ENCODE measurements at places on chromosomes 2 and 18.

DNA sequence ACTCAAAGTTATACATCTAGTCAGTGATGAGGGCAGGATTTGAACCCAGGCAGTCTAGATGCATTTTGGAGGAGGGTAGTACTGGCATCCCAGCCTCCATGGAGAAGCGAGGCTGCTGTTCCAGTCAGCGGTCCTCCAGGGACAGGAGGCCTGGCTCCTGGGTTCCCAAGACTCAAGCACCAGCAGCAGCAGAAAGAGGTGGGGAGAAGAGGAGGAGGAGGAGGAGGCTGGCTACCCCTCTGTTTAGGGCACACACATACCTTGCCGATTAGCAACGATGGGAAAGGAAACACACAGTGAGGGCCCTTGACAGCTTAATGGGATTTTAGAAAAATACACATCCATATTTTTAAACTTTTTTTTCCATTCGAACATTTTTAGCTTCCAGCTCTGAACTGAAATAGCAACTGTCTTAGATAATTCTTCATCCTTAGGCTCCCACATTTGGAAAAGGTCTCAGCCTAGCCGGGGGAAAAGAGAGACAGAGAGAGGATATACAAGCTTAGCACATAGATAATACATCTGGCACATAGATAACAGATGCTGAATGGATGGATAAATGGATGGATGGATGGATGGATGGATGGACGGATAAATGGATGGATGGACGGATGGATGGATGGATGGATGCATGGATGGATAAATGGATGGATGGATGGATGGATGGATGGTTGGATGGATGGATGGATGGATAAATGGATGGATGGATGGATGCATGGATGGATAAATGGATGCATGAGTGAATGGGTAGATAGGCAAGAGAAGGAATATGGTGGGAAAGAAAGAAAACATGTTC is 87.9 kb downstream of the LBH start:
- DNase-seq, result no peak

- DNase-seq, result no peak
These were observed 99.3 kb downstream of the ROCK1 start for GRCh38 chr18:21012308-21012707.

- DNase-seq, result no peak
These were observed 3.0 kb downstream of the HOXD8 start for GRCh38 chr2:176132205-176133171.

DNA sequence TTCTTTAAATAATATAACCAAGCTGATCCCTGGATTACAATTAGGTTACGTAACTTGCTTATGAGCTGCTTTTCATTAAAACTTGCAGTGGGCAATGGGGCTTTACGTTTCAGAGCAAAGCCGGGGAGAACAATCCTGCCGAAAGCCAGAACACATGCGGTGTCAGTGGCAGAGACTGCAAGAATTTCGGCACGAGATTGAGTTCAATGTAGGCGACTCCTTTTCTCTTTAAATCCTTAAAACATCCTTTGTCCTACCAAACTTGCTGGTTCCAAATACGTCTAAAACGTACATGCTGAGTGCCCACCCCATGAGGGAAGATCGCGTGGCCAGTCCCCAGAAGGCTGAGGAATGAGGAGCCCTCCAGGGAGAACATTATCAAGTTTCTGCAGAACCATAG is 36.8 kb upstream of the NCOA1 start:
- no peak for DNase-seq

- DNase-seq, result no peak
These were observed 14.7 kb downstream of the GAREM2 start for GRCh38 chr2:26187537-26188104.

DNA sequence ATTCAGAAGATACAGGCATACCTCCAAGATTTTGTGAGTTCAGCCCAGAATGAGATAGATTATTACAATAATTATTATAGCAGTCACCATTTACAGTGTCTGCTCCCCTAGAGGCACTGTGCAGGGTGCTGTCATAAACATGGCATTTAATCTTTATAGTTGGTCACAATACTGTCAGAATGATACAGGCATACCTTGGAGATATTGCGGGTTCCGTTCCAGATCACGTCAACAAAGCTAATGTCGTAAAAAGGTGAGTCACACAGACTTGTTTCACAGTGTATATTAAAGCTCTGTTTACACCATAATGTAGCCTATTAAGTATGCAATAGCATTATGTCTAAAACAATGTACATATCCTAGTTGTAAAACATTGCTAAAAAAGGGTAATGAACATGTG is 45.6 kb downstream of the ZRANB3 start:
- no peak for DNase-seq

DNA sequence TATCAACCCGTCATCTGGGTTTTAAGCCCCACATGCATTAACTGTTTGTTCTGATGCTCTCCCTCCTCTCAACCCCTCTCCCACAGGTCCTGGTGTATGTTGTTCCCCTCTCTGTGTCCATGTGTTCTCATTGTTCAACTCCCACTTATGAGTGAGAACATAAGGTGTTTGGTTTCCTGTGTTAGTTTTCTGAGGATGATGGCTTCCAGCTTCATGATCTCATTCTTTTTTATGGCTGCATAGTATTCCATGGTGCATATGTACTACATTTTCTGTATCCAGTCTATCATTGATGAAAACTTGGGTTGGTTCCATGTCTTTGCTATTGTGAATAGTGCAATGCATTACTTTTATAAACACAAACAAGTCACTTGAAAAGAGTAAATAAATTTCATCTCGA is 7.0 kb upstream of the INPP1 start:
- no peak for DNase-seq

DNA sequence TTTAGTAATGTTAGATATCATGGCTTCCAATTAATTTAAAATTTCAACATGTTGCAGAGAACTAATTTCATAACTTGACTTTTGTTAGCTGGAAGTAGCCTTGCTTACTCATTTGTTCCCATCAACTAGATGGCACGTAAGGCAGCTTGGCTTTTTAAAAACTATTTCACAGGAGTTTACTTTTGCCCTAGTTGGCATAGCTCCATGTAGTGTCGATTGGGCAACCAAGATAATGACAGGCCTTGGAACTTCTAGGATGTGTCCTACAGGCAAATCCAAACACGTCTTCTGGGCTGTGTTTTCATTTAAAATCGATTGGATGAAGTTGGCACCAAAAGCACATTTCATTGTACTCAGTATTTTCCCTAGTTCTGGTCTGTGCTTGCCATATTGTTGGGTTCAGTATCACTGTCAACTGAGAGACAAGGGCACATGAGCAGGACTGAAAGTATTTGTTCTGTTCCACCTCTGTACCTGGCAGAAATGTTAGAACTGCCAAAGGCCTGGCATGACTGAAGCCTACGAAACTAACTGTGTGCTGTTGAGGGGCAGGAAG is 29.4 kb downstream of the HADHB start:
- DNase-seq, result no peak

DNA sequence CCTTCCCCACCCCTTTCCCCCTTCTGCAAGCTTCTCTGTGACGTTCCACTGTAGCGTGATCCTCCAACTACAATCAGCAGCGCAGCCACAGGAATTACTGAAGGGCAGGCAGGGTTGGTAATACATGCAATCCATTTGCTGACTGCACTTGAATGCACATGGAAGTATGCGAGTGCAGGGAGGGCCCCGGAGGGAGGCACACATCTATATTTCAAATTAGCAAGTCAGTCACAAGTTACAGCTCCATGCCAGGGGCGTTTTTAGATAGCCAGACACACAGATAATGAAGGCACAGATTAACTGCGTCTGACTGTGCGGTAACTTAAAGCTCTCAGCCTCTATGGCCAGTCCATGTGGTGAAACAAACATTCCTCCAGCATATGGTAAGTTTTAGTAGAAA is 209.2 kb upstream of the GATA6 start:
- DNase-seq, result no peak

DNA sequence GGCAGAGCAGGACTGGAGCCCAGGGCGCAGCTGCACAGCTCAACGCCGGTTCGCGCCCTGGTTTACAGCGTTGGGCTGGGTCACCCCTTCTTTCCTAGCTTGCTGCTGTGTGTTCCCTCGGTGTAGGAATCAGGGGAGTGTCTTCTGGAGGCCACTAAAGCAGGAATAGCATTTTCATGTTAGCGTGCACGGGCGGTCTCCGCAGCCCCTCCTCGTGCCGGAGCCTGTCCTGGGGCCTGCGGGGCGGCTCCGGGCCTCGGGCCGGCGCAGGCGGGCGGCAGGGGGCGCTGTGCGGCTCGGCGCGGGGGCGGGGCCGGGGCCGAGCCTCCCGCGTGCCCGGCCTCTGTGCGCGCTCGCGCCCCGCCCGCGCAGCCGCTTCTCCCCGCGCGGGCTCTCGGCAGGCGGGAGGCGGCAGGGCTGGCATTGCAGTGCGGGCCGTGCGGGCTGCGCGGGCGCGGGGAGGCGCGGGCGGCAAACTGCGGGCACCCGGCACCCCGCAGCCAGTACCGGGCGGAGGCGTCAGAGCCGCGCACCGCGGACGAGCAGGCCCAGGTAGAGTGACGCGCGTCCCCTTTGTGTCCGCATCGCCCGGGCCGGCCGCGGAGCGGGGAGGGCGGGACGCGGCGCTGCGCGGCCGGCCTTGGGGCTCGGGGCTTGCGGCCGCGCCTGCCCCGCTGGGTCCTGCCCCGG is at the start of gene RNF144A:
Gene RNF144A (plus strand): TSS at position 342 of the 690 bp plus-strand sequence. CDS start 79,515 bp downstream, outside the sequence.
- peak; percentile 60 for DNase-seq

All from activated CD4-positive, alpha-beta T cell treated with anti-CD3 and anti-CD28 coated beads for 1 hour (primary cell).